ENCODE measurements at places on chromosomes 2 and 18. TPM values are rescaled to one million over a fixed set of nuclear protein-coding genes. Genes with fewer than 3 reads are reported as not detected.

The SCYGR4 gene
- not detected for total RNA-seq

DNA sequence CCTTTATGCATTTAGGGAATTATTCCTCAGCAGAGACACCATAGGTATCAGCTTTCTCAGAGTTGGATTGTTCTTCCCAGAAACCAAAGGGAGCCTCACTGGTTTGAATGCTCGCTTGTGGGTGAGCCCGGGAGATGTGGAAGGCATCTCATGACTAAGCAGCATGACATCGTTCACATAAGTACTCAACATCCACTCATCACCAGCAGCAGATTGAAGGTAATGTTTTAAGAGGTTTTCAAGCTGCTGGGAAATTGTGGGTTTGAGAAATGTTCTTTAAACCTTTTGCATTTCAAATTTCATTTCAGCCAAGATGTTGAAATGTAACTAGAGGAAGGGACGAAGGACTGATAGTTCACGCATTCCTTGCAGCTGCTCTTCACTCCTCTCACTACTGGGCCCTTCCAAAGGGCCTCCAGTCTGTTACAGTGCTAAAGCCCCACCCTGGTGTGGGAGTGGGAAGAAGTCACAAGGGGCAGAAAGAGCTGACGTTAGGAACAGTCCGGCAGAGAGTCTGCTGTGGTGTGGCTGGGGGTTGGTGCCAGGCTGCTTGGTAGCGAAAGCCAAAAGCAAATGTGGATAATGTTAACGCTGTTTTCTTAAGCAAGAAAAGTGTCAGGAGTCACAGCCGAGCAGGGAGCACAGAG, 324.5 kb upstream of the EPHA4 start:
- H3K27ac ChIP-seq, result no peak overlapping the region
- no peak overlapping the region for H3K4me3 ChIP-seq
- no peak for DNase-seq
- H3K4me1 ChIP-seq, result peaks cover 10% of the 10 kb centered on the region
- H3K27me3 ChIP-seq, result peaks cover 6% of the 10 kb centered on the region

The FOXI3 gene
- total RNA-seq, result 2.2 TPM

DNA sequence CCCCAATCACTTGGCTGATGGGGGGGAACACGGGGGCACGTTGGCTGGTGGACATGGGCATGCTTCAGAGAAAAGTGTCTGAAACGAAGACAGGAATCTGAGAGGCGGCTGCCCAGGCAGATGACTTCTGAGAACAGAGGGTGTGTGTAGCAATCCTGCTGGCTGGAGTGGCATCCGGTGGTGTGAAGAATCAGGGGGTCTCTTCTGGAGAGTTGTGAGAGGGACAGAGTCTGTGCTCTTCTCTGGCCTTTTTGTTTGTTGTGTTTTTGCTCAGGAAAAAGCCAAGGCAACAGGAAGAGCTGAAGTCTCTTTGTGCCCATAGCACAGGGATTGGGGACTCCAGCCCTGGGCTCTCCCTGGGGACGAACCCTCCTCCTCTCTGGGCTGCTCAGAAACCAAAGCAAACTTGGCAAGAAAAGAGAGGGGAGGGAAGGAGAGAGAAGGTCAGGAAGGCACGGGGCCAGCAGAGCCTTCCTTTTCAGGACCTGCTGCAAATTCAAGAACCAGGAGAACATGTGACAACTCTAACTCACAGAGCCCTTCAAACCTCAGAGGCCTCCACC, 97.0 kb upstream of the SMAD2 start:
- H3K27ac ChIP-seq, result no peak overlapping the region
- H3K4me3 ChIP-seq, result no peak overlapping the region
- H3K27me3 ChIP-seq, result peaks cover 5% of the 10 kb centered on the region
- DNase-seq, result no peak
- peaks cover 18% of the 10 kb centered on the region for H3K4me1 ChIP-seq

DNA sequence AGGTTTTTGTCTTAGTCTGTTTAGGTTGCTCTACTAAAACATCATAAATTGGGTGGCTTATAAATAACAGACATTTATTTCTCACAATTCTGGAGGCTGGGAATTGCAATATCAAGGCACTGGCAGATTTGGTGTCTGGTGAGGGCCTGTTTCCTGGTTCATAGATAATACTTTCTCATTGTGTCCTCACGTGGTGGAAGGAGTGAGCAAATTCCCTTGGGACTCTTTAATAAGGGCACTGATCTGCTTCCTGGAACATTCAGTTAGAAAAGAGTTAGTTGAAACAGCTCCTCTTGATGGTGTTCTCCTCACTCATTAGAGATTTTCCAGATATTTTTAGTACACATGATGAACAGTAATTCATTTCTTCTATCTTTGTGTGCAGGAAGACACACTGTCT, 22.3 kb downstream of the COL4A3 start:
- no peak for DNase-seq
- no peaks in the 10 kb centered on the region for H3K36me3 ChIP-seq
- H3K27me3 ChIP-seq, result peaks cover 9% of the 10 kb centered on the region
- H3K4me3 ChIP-seq, result no peak overlapping the region
- H3K4me1 ChIP-seq, result peaks cover 3% of the 10 kb centered on the region

The ASAP2 gene
- 49.6 TPM for total RNA-seq

The SALL3 gene
- total RNA-seq, result 0.21 TPM

- H3K27ac ChIP-seq, result no peak overlapping the region
- DNase-seq, result no peak
- no peaks in the 10 kb centered on the region for H3K4me1 ChIP-seq
- no peaks in the 10 kb centered on the region for H3K27me3 ChIP-seq
Measured at GRCh38 chr2:133194362-133194655, 374.0 kb downstream of the NCKAP5 start.

The TRIM43 gene
- total RNA-seq, result not detected

The SLC39A6 gene
- 48.7 TPM for total RNA-seq

DNA sequence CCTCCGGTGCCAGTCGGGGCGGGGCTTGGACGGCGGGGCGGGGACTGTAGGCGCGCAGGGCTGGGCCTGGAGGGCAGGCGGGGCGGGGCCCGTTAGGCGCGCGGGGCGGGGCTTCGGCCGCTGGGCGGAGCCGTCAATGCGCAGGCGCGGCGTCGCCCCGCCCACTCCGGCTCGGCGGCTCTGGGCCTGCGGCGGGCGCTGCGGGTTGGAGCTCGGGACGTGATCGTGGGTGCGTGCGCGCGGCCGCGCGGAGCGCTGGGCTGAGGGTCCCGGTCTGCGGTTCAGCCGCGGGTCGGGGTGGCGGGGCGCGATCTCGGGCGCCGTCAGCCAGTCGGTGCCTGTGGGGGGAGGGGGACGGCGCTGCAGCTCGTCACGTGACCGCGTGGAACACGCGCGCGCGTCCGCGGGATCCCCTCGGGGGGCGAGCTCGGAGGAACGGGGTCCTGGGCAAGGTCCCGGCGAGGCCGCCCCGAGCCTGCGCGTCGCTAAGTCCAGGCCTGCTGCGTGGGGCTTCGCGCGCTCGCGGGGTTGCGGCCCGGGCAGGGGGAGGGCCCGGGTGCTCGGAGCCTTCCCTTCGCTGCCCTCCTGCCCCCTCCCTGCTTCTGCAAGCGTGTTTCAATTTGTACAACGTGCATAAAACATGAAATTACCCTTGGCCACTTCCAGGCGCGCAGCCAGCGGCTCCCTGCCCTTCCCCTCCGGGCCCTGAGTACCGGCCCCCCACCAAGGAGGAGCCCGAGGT, at the start of gene D2HGDH:
TSS of gene D2HGDH (plus strand) at position 164 of the 742 bp plus-strand sequence. CDS start 595 bp downstream, outside the sequence.
- peak; percentile 94 for DNase-seq
- H3K27me3 ChIP-seq, result no peaks in the 10 kb centered on the region
- H3K36me3 ChIP-seq, result no peaks in the 10 kb centered on the region
- peak within 1 kb of the TSS; percentile 78 for H3K27ac ChIP-seq
- peak within 1 kb of the TSS; percentile 89 for H3K4me3 ChIP-seq
- peaks cover 12% of the 10 kb centered on the region for H3K4me1 ChIP-seq

GRCh38 chr2:196925768-196926561, 542 bp downstream of the PGAP1 start:
- H3K27ac ChIP-seq, result peak overlapping the region; percentile 88
- H3K27me3 ChIP-seq, result no peaks in the 10 kb centered on the region
- DNase-seq, result no peak

GRCh38 chr2:55136138-55136541, 85.9 kb upstream of the RTN4 start:
- peak overlapping the region; percentile 74 for H3K27ac ChIP-seq
- DNase-seq, result no peak
- no peaks in the 10 kb centered on the region for H3K27me3 ChIP-seq
- H3K4me3 ChIP-seq, result no peak overlapping the region

- no peak overlapping the region for H3K27ac ChIP-seq
- no peak overlapping the region for H3K4me3 ChIP-seq
- no peaks in the 10 kb centered on the region for H3K4me1 ChIP-seq
- no peak for DNase-seq
Measured at GRCh38 chr2:101089419-101089818, 61.8 kb downstream of the TBC1D8 start.

The DYSF gene
- 4.2 TPM for total RNA-seq

DNA sequence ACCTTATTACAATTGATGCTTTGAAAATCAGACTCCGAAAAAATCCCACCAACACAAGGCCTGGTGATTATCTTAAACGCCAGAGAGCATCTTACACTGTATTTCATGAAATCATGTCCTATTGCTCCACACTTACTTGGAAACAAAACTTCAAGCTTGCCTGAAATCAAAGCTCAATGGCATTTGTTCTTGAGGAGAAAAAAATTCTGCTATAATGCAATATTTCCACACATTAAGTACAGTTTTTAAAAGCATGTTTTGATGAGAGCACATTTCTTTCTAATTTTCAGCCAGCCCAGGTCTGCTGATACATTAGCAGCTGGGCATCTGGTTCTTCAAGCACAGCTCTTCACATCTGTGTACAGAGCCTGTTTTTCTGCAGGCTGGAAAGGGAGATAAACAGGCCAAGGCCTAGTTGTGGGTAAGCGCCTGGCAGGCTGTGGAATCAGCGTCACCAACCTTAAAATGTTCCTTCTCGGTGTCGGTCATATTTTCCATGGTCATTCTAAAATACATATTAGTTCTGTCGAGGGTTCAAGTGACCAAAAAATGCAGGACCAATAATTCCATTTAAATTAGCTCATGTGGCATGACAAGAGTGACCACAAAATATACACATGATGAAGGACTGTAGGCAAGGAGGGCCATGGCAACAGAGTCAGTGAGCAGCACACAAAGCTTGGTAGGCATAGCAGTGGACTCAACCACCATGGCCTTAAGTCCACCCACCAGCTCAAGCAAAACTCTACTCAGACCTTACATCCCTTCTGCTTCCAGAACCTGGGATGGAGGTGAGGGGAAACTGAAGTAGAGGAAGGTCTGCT, 20.9 kb downstream of the SLC8A1 start:
- H3K27ac ChIP-seq, result no peak overlapping the region
- peaks cover 25% of the 10 kb centered on the region for H3K36me3 ChIP-seq
- DNase-seq, result no peak
- no peaks in the 10 kb centered on the region for H3K27me3 ChIP-seq

DNA sequence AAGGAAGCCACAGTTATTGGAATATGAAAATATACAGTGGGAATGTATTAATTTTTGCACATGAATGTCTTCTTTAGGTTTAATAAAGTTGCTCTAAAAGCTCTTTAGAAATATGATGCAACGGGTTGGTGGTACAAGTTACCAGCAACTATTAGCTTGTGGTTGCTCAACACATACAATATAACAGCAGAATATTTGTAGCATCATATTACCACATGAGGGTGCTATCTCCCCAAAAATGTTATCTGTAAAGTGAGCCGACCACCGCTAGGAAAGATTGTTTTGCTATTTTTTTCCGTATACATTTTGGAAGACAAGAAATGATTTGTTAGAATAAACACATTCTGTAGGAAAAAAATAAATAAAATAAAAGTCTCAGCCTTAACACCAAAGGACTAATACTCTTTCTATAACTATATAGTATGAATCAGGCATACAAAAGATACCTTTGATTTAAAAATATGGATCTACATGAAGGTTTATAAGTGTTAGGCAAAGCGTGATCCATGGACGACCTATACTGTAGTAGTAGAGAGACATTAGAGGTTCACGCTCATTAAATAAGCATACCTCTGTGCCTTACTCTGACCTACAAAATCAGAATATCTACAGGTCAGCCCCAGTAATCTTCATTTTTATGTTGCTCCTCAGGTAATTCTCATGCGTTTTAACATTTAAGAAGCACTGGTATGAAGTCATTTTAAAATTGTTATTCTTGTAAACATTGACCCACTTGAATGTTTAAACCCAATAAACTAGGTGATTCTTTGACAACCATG, 1110.6 kb upstream of the ACVR2A start:
- no peak overlapping the region for H3K27ac ChIP-seq
- no peaks in the 10 kb centered on the region for H3K4me1 ChIP-seq
- H3K27me3 ChIP-seq, result no peaks in the 10 kb centered on the region
- H3K4me3 ChIP-seq, result no peak overlapping the region
- no peak for DNase-seq

The CHAC2 gene
- 4.7 TPM for total RNA-seq

The IL37 gene
- total RNA-seq, result not detected

DNA sequence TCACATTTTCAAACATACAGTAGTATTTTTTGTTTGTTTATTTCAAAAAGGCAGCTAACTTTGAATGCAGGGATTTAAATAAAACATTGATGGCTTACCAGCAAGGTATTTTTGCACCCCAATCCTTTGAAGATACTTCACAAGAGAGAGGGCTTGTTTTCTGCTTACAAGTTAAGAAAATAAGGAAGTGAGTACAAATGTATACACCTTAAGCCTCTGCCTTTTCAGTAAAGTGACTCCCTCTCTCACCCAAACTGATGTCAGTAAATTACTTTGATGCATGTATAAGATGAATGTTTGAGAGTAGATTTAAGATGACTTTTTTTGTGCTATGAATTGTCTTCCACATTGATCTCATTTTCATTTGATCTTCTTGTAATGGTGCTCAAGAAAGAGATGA, 820.0 kb downstream of the CPS1 start:
- no peak for DNase-seq
- no peaks in the 10 kb centered on the region for H3K4me1 ChIP-seq
- no peak overlapping the region for H3K4me3 ChIP-seq
- no peaks in the 10 kb centered on the region for H3K36me3 ChIP-seq
- no peaks in the 10 kb centered on the region for H3K27me3 ChIP-seq
- no peak overlapping the region for H3K27ac ChIP-seq
